ENCODE measurements at places on chromosomes 6 and 20. TPM values are rescaled to one million over a fixed set of nuclear protein-coding genes. Genes with fewer than 3 reads are reported as not detected.

Gene SPEF1
- total RNA-seq, result 1.7 TPM

Gene RIMS4
- 8.2 TPM for total RNA-seq

Gene KCNB1
- total RNA-seq, result 0.98 TPM

Gene ENPP4
- 11.5 TPM for total RNA-seq

Gene TCP11
- total RNA-seq, result not detected

Gene ADGRG6
- 139 TPM for total RNA-seq

Gene HRH3
- total RNA-seq, result not detected

Gene HLA-DOA
- total RNA-seq, result 5.6 TPM

Gene RIMS1
- 5.5 TPM for total RNA-seq

Gene RAET1G
- not detected for total RNA-seq

Gene LGSN
- not detected for total RNA-seq

Gene MAP7
- 101 TPM for total RNA-seq

Gene OR12D3
- total RNA-seq, result not detected

Gene HACE1
- 23.6 TPM for total RNA-seq

Gene ZSCAN16
- 20.2 TPM for total RNA-seq

Gene MRPS26
- 74.3 TPM for total RNA-seq

Gene EPPIN
- total RNA-seq, result not detected

Gene NKX2-4
- total RNA-seq, result not detected

Gene NQO2
- total RNA-seq, result 41.3 TPM

Gene BPIFB1
- total RNA-seq, result not detected

Data from progenitor cell of endocrine pancreas (in vitro differentiated cells).